NCI-H2171 (cell line): ENCODE measurements at places on chromosomes 13 and 19.

- no peak for DNase-seq
Observed at GRCh38 chr13:78341032-78341431, 262.3 kb downstream of the POU4F1 start.

GRCh38 chr19:1570836-1571235 lies 2.7 kb upstream of the MEX3D start:
- DNase-seq, result no peak

- DNase-seq, result no peak
Observed at GRCh38 chr19:20863176-20863575, 59.9 kb upstream of the ZNF85 start.

DNA sequence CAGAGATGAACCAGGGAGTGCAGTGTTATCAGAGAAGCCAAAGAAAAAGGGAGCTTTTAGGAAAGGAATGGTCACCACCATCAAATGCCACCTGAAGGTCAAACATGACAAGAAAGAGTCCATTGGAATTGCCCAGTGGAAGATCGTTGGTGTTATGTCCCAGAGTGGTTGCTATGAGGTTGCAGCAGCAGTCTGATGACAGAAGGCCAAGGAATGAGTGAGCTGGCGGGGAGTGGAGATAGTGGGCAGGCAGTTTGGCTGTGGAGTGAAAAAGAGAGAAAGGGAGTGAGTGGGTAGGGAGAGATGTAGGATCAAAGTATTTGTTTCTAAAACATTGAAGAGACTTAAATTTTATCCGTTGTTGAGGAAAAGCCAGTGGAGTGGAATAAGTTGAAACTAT lies 117.4 kb upstream of the WASF3 start:
- no peak for DNase-seq

DNA sequence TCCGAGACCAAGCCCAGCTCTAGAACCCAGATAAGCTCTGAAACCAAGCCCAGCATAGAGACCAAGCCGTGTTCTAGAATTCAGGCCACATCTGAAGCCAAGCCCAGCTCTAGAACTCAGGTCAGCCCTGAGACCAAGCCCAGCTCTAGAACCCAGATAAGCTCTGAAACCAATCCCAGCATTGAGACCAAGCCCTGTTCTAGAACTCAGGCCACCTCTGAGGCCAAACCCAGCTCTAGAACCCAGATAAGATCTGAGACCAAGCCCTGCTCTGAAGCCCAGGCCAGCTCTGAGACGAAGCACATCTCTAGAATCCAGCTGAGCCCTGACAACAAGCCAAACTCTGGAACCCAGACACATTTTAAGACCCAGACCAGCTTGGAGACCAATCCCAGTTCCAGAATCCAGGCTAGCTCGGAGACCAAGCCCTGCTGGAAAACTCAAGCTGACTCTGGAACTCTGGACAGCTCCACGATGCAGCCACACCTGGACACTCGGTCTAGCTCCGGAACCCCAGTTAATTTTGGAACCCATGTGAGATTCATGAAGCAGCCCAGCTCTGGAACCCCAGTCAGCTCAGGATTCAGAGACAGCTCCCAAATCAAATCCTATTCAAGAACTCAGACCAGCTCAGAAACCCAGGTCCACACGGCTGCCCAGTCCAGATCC lies 5.8 kb downstream of the GIPC3 start:
- no peak for DNase-seq

DNA sequence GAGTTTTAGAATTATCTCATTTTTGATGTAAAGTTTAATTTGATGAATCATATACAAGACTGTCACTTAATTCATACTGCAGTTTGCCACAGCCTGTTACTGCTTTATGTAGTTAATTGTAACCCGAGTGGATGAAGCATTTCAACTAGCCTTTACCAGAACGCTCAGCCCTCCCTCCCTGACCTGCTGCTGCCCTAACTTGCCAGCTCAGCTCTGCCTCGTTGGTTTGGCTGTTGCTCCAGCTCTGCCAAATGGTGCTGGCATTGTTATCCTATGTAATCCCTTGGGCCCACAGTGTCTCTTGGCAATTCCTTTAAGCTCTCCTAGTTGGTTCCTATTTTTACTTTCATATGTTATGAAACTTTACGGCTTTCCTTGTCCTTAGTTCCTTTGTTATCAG lies 113.3 kb downstream of the LMO7 start:
- peak; percentile 56 for DNase-seq

DNA sequence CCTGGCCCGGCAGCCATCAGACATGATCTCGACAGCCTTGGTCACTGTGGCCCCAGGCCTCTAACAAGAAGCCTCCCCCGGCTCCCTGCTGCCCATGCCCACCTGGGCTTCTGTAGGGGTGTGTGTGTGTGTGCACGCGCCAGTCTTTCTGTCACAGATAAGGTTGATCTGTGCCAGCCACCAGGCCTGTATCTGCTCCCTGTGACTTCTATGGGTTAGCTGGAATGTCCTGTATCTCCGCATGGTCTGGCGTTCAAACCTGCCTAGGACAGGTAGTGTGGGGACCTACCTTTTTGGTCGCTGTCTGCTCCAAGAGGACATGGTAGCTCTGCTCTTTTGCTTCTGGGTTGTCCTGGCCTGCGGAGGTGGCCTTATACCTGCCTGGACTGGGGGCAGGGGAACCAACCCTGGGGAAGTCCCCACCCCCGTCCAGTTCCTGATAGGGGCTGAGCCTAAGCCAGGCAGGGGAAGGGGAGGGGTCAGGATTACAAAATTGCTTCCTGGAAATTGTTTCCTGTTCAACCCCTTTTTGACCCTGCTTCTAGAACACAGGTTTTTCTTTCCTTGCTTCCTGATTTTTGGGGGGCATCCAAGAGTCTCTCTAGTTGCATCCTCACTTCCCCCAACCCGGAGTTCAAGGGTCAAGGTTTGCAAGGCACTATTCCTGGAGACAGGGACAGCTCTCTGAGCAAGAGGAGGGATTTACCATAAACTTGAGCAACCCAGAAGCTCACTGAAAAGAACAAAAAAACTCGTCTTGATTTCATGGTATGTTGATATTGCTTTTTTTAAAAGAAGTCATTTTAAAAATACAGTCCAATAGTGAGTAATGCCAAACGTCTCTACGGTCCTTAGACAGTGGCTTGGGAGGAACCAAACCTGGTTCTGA lies at the start of gene LRG1:
Gene LRG1, minus strand, starts transcription at position 344 of the 889 bp plus-strand sequence. Its CDS starts 23 bp downstream, at position 321.
- no peak for DNase-seq

GRCh38 chr13:40961214-40961613 lies 57.9 kb downstream of the ELF1 start:
- no peak for DNase-seq

DNA sequence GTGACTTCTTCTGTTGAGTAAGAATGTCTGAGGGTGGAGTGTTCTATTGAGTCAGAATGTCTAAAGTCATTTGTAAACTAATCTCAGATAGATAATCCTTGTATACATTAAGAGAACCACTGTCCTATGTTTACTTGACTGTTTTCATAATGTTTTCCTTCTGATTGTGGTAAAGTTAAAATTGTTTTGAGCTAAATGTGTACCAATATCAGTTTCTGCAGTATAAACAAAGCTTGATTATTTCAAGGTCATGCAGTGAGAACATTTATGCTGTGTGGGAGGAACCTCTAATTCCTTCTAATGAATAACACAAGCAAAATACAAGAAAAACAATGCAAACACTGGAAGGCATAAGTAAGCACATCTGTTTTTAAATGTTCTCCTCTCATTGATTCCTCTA lies 434.6 kb downstream of the FGF14 start:
- DNase-seq, result no peak

- no peak for DNase-seq
Observed at GRCh38 chr19:14804765-14805164, 26.4 kb upstream of the ADGRE2 start.

- DNase-seq, result peak; percentile 75
Observed at GRCh38 chr19:47511681-47512080, 3.2 kb downstream of the NAPA start.

DNA sequence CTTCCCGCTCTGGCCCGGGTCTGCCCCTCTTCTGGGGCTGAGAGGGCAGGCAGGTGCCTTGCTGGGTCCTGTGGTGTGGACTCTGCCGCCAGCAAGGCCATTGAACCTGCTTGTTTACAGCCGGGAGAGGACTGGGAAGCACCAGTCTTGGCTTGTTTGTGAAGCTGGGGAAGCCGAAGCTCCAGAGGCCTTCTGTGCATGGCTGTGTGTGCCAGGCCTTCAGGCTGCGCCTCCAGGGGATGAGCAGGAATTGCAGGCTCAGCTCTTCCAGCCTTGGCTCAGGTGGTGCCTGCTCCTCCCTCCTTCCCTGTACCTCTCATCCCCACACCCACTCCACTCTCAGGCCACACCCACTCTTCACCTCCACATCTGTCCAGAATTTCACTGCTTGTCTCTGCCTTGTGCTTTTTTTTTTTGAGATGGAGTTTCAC lies 17.5 kb downstream of the NDUFB7 start:
- peak; percentile 92 for DNase-seq

DNA sequence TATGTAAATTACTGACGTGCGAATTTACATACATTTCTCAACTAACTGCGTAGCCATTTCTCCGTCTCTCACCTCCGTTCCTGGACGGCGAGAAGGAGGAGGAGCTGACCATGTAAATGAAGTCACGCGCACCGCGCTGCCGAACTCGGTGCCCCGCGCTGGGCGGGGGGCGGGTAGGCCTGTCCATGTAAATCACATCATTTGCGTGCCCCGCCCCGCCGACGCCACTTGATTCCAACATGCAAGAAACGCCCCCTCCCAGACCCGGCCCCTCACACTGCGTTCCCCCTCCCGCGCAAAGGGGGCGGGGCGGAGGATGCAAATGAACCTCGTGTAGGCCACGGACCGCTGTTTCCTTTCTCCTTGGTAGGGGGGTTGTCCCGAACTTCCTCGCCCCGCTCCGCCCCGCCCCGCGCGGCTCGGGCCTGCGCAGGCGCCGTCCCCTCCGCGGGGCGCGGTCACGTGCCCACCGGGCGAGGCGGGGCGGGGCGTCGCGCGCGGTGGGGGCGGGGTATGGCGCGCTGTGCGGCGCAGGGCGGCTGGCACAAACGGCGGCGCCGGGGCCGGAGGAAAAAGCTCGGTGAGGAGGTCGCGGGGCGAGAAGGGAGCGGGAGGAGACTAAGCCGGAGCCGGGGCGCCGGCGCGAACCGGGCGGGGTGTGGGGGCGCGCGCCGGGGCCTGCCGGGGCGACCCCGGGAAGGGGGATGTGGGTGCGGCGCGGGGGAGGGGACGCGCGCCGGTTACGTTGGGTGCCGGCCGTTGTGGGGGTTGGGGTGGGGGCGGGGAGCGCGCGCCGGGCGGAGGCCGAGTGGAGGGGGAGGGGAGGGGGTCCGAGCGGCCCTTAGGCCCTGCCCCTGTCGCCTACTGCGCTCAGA lies at the start of gene EGLN2:
Gene EGLN2, plus strand, starts transcription at position 509 of the 875 bp plus-strand sequence. CDS start 1,382 bp downstream, outside the sequence.
- DNase-seq, result peak; percentile 99

- DNase-seq, result no peak
Observed at GRCh38 chr19:11191273-11191755, 6.0 kb downstream of the KANK2 start.

DNA sequence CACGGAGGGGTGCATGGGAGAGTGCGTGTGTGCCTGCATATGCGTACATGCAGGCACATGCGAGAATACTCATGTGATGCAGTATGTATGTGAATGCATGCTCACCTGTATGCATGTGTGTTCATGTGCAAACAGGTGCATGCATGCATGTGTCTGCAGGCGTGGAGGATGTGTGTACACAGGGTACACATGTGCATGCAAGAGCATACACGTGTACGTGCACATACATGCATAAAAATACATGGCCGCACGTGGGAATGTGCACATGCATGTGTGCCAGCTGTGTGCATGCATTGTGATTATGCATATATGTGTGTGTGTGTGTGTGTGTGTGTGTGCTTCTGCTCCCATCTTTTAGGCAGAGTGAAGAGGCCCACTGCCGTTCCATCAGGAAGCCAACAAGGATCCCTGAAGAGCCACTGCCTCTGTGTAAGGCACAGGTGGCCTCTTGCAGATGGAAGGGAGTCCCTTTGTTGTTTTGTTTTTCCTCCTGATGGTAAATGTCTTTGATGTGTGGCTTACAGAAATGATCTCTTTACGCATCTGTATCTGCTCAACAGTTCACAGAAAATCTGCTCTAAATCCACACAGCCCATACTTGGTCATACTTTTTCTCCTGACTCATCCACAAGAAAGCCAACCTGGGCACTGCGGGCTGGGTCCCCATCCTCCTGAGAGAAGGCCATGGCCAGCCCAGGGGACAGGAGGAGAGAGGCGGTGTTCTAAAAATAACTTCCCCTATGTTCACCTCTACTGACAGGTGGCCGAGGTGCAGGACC lies 50.7 kb downstream of the KLF2 start:
- no peak for DNase-seq

GRCh38 chr19:17681505-17682125 lies 6.5 kb downstream of the UNC13A start:
- DNase-seq, result no peak

- peak; percentile 27 for DNase-seq
Observed at GRCh38 chr13:50685491-50685890, 158.0 kb downstream of the DLEU7 start.

GRCh38 chr19:17519967-17520366 lies 8.5 kb downstream of the PGLS start:
- DNase-seq, result no peak

DNA sequence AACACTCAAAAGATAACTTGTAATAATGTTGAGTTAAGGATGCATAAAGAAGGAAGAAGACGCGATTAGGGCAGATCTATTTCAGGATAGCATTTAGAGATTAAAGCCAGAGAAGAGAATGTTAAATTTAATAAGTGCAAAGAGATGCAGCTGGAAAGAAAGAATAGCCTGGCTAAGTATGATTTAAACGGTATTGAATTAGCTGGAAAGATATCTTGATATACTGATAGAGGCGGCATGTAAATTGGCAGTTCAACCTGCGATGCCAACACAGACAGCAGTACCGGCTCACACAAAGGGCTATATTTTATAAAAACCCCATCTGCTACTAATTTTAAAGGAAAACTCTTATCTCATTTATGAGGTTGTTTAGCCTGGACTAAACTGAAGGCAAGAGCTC lies 121.4 kb downstream of the ENOX1 start:
- DNase-seq, result no peak

DNA sequence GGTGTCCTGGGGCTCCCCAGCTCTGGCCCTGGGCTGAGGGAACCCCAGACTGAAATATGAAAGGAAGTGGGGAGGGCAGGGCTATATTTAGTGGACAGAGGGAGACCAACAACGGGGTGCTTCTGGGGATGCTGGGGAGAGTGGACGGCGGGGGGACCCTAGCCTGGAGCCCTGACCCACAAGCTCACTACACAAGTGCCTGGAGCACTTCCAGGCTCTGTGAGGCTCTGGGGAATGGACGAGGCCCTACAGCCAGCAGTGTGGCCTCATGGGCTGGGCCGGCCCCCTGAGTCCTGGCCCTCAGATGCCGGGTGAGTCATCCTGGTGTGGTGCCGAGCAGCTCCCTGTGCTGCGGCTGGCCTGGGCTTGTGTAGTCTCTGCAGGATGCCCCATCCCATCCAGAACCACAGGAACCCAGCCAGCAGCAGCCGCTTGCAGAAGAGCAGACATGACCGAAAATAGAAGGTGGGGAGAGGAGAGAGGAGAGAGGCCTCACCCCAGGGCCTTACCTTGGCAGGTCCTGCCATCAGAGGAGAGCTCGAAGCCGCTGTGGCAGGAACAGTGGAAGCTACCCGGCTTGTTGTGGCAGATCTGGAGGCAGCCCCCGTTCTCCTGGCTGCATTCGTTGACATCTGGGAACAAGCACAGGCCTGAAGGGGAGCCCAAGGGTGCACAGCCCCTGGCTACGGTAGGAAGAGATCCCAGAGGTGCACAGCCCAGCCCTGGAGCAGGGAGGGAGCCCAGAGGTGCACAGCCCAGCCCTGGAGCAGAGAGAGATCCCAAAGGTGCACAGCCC lies 26.1 kb downstream of the GAS6 start:
- DNase-seq, result peak; percentile 61

GRCh38 chr13:21576426-21576825 lies 27.5 kb downstream of the MICU2 start:
- no peak for DNase-seq

GRCh38 chr13:79745081-79745480 lies 264.1 kb downstream of the NDFIP2 start:
- DNase-seq, result no peak
